ENCODE measurements at places on chromosomes 3 and 15.

GRCh38 chr3:73558727-73559075 is 66.0 kb downstream of the PDZRN3 start:
- peak; percentile 51 for DNase-seq

- DNase-seq = no peak
These were observed 190.7 kb upstream of the CD96 start for GRCh38 chr3:111351334-111351733.

DNA sequence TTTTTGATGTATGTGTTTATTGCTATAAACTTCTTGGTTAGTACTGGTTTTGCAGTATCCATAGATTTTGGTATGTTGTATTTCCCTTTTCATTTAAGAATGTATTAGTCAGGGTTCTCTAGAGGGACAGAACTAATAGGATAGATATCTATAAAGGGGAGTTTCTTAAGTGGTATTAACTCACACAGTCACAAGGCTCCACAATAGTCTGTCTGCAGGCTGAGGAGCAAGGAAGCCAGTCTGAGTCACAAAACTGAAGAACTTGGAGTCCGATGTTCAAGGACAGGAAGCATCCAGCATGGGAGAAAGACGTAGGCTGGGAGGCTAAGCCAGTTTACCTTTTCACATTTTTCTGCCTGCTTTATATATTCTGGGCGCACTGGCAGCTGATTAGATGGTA is 8.4 kb downstream of the ARL6 start:
- DNase-seq = no peak

- DNase-seq = no peak
These were observed 441 bp upstream of the UCN2 start for GRCh38 chr3:48564022-48564421.

Measured in eye (tissue), 1 donor.